ENCODE measurements at places on chromosomes 12 and 14. TPM values are rescaled to one million over a fixed set of nuclear protein-coding genes. Genes with fewer than 3 reads are reported as not detected.

DNA sequence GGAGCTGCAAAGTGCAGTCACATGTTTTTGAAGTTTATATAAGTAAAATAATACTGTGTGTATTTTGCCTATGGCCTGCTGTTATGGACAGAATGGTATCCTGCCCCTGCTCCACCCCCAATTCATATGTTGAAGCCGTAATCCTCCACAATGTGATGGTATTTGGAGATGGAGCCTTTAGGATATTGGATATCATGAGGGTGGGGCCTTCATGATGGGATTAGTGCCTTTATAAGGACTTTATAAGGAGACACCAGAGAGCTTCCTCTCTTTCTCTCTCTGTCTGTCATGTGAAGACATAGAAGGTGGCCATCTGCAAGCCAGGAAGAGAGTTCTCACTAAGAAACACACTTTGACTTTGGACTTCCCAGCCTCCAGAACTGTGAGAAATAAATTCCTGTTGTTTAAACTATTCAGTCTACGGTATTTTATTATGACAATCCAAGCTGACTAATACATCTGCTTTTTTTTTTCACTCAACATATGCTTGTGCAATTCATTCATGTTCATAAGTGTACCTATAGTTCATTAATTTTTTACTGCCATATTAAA is 3.1 kb upstream of the CHPT1 start:
- H3K27me3 ChIP-seq = peaks cover 13% of the 10 kb centered on the region
- no peak for DNase-seq
- peaks cover 21% of the 10 kb centered on the region for H3K4me1 ChIP-seq

GRCh38 chr14:61192989-61193388 is 88.1 kb downstream of the TMEM30B start:
- H3K4me3 ChIP-seq = no peak overlapping the region
- peaks cover 4% of the 10 kb centered on the region for H3K4me1 ChIP-seq
- DNase-seq = no peak
- H3K27me3 ChIP-seq = peaks cover 15% of the 10 kb centered on the region
- H3K27ac ChIP-seq = no peak overlapping the region
- H3K36me3 ChIP-seq = no peaks in the 10 kb centered on the region

DNA sequence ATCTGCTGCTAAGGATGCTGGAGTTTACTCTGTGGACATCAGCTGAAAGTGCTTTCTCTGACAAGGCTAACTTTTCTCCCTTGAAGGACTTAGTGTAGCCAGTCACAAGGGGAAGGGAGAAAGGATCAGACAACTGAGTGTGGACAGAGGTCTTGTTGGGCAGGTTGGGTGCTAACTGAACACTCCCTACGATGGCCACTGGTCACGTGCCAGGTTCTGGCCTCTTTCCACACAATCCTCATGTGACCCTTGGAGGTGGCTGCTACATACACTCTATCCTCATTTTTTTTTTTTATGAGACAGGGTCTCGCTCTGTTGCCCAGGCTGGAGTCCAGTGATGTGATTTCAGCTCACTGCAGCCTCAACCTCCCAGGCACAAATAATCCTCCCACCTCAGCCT is 39.7 kb downstream of the FOXN4 start:
- H3K4me1 ChIP-seq = peaks cover 2% of the 10 kb centered on the region
- H3K27ac ChIP-seq = no peak overlapping the region
- DNase-seq = no peak
- peaks cover 14% of the 10 kb centered on the region for H3K36me3 ChIP-seq
- H3K27me3 ChIP-seq = peaks cover 10% of the 10 kb centered on the region

GRCh38 chr12:13002301-13003097 is 2.4 kb upstream of the HEBP1 start:
- H3K27ac ChIP-seq = no peak overlapping the region
- DNase-seq = no peak
- H3K4me1 ChIP-seq = peaks cover 47% of the 10 kb centered on the region
- peaks cover 25% of the 10 kb centered on the region for H3K27me3 ChIP-seq

DNA sequence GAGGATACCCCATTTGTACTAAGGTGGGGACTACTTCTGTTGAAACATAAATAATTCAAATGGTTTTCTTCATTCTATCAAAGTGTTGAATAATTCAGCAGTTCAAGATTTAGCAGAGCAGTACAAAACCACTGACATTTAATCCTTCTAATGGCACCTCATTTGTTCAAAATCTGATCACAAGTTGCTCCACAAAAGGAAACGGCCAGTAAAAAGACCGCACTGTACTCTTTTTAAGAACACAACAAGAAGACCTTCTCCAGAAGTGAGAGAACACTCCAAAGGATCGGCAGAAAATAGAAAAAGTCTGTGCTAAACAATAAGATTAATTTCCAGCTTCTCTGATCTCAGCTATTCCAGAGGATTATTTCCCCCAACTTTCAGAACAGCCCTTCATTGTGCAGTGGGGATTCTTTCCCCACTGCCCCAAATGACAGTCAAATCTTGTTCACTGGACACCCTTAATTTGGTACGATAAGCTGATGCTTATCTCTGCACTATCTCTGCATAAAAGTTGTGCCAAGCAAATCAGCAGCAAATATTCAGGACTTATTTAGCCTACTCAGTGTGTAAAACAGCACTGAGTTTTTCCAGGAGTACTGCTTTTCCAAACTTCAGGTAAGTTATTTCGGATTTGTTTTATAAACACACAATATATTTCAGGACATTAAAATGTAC is 5.2 kb downstream of the MPHOSPH9 start:
- peaks cover 7% of the 10 kb centered on the region for H3K4me1 ChIP-seq
- no peak for DNase-seq
- H3K4me3 ChIP-seq = no peak overlapping the region
- no peaks in the 10 kb centered on the region for H3K27me3 ChIP-seq

DNA sequence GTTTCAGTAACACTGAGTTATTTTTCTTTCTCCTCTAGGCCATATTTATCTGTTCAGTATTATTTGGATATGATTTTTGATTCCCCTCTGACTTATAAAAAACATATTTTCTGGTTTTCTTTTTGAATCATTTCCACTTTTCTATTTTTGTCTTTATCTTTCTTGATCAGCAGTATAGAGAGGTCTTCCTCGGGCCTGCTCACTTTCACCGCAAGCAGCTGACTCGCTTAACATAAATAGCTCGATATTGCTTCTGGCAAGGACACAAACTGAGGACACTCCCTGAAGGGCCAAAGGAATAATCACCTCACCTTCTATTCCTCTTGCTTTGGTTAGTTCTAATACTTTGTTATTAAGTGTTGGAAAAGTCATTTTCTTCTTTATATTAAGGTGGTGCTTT is 25.8 kb upstream of the TRHDE start:
- no peak for DNase-seq
- no peaks in the 10 kb centered on the region for H3K36me3 ChIP-seq
- H3K27me3 ChIP-seq = no peaks in the 10 kb centered on the region
- H3K4me1 ChIP-seq = no peaks in the 10 kb centered on the region
- H3K4me3 ChIP-seq = no peak overlapping the region

DNA sequence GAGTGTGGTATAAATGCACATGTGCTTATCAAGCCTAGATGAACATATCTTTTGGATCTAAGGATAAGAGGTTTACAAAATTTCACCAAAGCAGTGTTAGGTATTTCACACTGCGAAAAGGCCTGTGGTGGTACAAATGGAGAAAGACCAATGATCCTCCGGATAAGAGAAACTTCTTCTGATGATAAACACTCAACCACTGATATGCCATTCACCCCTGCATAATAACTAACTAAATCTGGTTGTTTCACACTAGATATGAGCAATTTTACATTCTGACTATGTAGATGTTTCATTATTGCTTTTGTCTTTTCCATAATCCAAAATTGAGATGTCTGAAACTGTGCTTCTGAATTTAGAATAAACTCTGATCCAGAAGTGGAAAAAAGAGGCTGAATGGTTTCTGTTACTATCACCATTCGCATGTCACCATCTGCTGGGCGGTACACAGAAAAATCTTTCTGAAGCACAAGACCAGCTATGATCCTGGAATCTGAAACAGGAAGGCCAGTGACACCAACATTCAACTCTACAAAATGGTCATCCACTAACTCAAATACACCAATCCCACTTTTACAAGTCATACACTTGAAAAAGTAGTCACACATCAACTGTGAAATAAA is 1.3 kb downstream of the BBS10 start:
- no peak for DNase-seq
- H3K4me1 ChIP-seq = peaks cover 15% of the 10 kb centered on the region
- peak overlapping the region; percentile 96 for H3K4me3 ChIP-seq
- H3K36me3 ChIP-seq = no peaks in the 10 kb centered on the region

GRCh38 chr12:97512696-97513095 is 50.1 kb downstream of the RMST start:
- H3K4me3 ChIP-seq = no peak overlapping the region
- peaks cover 2% of the 10 kb centered on the region for H3K36me3 ChIP-seq
- no peak for DNase-seq
- H3K4me1 ChIP-seq = peaks cover 7% of the 10 kb centered on the region

DNA sequence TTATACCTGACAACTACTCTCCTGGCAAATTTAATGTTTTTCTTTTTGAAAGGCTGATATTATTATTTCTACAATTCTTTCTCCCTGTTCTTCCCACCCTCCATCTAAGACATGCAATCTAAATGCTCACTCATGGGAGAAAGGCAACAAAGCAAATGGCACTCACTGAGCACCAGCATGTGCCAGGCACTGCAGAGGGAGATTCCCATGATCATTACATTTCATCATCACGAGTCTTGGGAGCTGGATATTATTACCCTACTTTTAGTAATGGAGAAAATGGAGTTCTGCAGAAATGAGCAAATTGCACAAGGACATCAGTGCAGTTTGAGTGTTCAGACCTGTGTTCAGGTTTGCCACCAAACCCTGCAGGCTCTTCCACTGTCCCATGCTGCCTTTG is 27.9 kb downstream of the PPM1H start:
- peaks cover 16% of the 10 kb centered on the region for H3K4me1 ChIP-seq
- no peaks in the 10 kb centered on the region for H3K27me3 ChIP-seq
- H3K27ac ChIP-seq = no peak overlapping the region
- no peak for DNase-seq
- no peak overlapping the region for H3K4me3 ChIP-seq

GRCh38 chr12:77357655-77358054 is 292.3 kb upstream of the E2F7 start:
- DNase-seq = no peak
- no peak overlapping the region for H3K27ac ChIP-seq
- no peaks in the 10 kb centered on the region for H3K27me3 ChIP-seq
- H3K4me3 ChIP-seq = no peak overlapping the region
- H3K4me1 ChIP-seq = peaks cover 20% of the 10 kb centered on the region

- H3K36me3 ChIP-seq = peaks cover 3% of the 10 kb centered on the region
- no peak overlapping the region for H3K27ac ChIP-seq
- H3K4me3 ChIP-seq = no peak overlapping the region
- H3K4me1 ChIP-seq = no peaks in the 10 kb centered on the region
These were observed 48.6 kb upstream of the TMEM233 start for GRCh38 chr12:119544765-119545625.

DNA sequence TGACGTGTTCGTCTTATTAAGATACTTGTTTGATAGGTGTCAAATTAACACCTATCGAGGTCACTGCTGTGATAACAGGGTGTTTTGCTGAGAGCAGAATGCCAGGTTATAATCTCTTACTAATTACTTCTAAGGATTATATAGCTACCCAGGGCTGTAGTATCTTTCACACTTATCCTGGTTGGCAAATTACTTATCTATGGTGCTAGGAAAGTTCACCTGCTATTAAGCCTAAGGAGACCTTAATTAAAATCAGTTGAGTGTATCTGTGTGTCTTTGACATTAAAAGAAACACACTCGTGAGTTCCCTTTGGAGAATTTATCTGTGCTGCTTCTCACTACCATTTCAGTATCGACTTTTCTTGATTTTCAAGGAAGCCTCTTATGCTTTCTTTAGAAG is 301.6 kb upstream of the SLC16A7 start:
- DNase-seq = no peak
- H3K27me3 ChIP-seq = no peaks in the 10 kb centered on the region
- no peaks in the 10 kb centered on the region for H3K36me3 ChIP-seq

DNA sequence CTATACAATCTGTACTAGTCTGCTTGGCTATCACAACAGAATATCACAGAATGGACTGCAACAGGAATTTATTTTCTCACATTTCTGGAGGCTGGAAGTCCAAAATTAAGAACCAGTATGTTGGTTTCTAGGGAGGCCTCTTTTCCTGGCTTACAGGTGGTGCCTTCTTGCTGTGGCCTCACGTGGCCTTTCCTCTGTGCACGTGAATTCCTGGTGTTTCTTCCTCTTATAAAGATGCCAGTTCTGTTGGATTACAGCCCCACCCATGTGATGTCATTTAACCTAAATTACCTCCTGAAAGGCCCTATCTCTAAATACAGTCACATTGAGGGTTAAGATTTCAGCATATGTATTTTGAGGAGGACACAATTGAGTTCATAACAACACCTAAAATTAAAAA is 32.1 kb upstream of the C2CD5 start:
- H3K4me1 ChIP-seq = peaks cover 1% of the 10 kb centered on the region
- H3K27ac ChIP-seq = no peak overlapping the region
- DNase-seq = no peak
- H3K4me3 ChIP-seq = no peak overlapping the region

DNA sequence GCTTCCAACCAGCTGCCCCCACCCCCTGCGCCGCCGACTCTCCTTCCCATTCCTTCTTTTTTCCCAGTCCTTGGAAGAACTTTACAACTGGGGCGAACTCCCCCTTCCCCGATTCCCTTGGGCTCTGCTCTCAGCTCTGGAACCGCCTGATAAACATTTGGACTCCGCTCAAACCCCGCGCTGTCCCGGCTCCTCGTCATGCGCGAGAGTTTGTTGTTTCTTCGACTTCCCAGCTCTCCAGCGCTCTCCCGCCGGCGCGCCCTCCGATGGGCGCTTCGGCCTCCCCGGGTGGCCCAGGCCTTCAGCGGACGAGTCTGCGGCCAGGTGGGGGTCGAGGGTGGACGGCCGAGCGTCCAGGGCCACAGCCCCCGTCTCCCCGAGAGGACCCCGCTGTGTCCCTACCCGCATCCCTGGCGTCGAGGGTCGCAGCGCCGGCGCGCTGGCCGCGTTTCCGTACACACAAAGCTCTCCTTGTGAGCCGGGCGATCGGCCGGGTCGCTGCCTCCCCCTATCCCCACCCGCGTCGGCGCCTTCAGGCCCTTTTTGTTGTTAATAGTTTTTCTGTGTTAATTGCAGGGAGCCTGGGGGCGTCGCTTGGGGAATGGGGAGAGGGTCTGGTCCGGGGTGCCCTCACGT is 847 bp downstream of the MMP14 start:
- H3K4me3 ChIP-seq = peak overlapping the region; percentile 100
- peaks cover 4% of the 10 kb centered on the region for H3K36me3 ChIP-seq
- DNase-seq = peak; percentile 42
- H3K27ac ChIP-seq = peak overlapping the region; percentile 99
- H3K27me3 ChIP-seq = no peaks in the 10 kb centered on the region

ATXN7L3B gene
- total RNA-seq = 75.3 TPM

SERPINA10 gene
- 2.6 TPM for total RNA-seq

FBXL14 gene
- 37.7 TPM for total RNA-seq
